IMR-90 (cell line): ENCODE measurements at places on chromosomes 4 and X.

GRCh38 chrX:39840133-39840532, 257.6 kb downstream of the BCOR start:
- no peak for DNase-seq

GRCh38 chrX:19616959-19617358, 101.7 kb upstream of the MAP3K15 start:
- DNase-seq: peak; percentile 23

- DNase-seq: no peak
These were observed 107.8 kb upstream of the SCML1 start for GRCh38 chrX:17629519-17629918.

DNA sequence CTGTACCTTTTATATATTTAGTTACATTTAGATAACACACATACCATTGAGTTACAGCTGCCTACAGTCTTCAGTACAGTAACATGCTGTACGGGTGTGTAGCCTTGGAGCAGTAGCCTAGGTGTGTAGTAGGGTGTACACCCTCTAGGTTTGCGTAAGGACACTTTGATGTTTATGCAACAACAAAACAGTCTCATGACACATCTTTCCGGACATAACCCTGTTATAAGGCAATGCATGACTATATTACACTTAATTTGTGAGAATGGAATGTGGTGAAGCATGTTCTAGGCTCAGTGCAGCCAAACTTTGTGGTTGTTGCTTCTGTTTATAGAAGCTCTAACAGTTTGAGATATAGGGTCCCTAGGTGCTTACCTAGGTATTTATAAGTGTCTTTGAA, 65.4 kb downstream of the SPRY1 start:
- peak; percentile 26 for DNase-seq

GRCh38 chr4:64518600-64518999, 109.3 kb upstream of the TECRL start:
- DNase-seq: no peak

DNA sequence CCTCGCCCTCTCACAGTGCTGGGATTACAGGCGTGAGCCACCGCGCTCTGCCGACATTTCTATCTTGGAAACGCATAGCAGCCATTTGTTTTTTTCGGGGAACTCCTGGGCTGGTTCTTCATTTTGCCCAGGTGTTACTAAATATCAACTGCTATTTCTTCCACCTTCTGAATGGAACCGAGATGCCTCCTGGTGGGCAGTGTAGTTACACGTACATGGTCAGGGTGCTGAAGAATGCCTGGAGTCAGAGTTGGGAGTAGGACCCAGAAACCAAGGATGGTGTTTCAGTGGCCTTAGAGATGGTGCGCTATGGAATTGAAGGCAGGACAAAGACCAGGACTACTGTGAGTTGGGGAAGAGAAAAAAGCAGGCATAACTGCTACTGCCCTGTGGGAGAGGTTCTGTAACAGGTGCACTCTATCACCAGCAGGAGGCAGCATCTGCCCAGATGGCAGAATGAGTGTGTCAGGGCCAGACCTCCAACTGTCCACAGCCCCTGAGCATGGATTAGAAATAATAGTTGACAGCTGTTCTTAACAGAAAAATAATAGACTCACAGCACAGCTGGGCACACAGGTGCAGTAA, 81.7 kb downstream of the ZC4H2 start:
- peak; percentile 5 for DNase-seq
